ENCODE measurements at places on chromosomes 5 and 9. TPM values are rescaled to one million over a fixed set of nuclear protein-coding genes. Genes with fewer than 3 reads are reported as not detected.

DNA sequence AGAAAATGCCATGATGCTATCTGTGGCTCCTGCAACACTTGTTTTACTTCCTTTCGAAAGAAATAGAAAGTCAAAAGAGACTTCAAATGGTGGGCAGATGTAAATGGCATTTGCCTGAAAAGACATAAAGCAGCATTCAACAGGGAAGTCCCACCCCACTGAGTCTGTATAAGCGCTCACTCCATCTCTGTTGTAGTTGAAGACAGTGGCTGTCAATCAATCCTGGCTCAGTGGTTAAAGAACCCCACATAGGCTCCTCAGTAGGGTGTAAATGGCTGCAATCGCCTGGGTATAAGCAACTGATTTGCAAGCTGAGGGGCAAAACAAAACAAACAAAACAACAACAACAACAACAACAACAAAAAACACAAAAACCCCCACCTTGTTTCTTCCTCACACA, 158.7 kb downstream of the EFNA5 start:
- H3K4me3 ChIP-seq: no peak overlapping the region
- H3K27ac ChIP-seq: no peak overlapping the region
- no peak for DNase-seq

ITGA1 gene
- total RNA-seq: 19.2 TPM

GRCh38 chr5:109703829-109704228, 14.1 kb downstream of the MAN2A1 start:
- H3K27me3 ChIP-seq: no peaks in the 10 kb centered on the region
- no peak overlapping the region for H3K4me3 ChIP-seq
- H3K36me3 ChIP-seq: peaks cover 25% of the 10 kb centered on the region
- no peak for DNase-seq
- no peak overlapping the region for H3K27ac ChIP-seq

SLC25A2 gene
- 0.84 TPM for total RNA-seq

OMD gene
- total RNA-seq: not detected

PCDHGB1 gene
- total RNA-seq: not detected

GRCh38 chr5:61320860-61321259, 11.2 kb upstream of the ZSWIM6 start:
- peaks cover 24% of the 10 kb centered on the region for H3K27me3 ChIP-seq
- H3K27ac ChIP-seq: no peak overlapping the region
- H3K4me1 ChIP-seq: peaks cover 10% of the 10 kb centered on the region
- DNase-seq: no peak
- no peak overlapping the region for H3K4me3 ChIP-seq
- no peaks in the 10 kb centered on the region for H3K36me3 ChIP-seq

- H3K27me3 ChIP-seq: no peaks in the 10 kb centered on the region
- DNase-seq: no peak
- H3K4me3 ChIP-seq: no peak overlapping the region
- no peaks in the 10 kb centered on the region for H3K36me3 ChIP-seq
Observed at GRCh38 chr5:98428806-98429205, 344.7 kb upstream of the RGMB start.
